SW480 (cell line): ENCODE measurements at places on chromosomes 1 and 21.

GRCh38 chr21:44024887-44025353 lies 12.8 kb downstream of the TRAPPC10 start:
- no peak for DNase-seq

GRCh38 chr1:205239078-205239477 lies 11.3 kb downstream of the TMCC2 start:
- no peak for DNase-seq

DNA sequence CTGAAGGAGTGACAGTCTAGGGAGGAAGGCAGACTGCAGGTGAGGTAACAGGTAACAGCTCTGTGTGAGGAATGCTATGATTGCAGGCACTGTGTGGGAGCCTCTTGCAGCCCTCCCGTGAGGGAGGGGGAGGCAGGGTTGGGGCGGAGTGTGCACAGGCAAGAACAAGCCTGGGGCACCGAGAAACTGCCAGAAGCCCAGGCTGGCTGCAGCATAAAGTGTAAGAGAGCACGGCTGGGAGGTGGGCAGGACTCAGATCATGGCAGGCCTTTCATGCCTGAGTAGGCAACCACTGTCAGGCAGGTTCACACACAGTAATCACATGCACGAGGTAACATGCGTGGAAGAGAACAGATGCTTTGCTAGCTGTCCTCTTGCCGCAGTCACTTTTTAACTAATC lies 11.3 kb upstream of the RHEX start:
- no peak for DNase-seq

DNA sequence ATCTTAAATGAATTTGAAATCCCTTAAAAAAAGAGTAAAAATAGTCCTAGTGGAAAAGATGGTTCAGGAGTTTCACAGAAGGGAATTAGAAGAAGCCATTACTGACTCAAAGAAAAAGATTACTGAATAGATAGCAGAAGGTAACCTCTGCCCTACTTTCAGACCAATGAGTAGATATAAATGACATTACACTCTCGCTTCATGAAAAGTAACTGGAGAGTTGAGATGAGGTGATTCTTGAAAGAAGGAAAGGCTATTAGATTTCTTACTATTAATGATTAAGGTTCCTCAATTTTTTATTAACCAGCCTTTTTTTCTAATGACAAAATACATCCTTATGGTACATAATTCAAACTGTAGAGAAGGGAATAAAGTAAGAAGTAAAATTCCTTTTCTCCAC lies 28.3 kb downstream of the CCN1 start:
- no peak for DNase-seq

GRCh38 chr1:147912553-147912952 lies 10.0 kb downstream of the GJA8 start:
- DNase-seq = no peak
